ENCODE measurements at places on chromosomes 13 and 19.

DNA sequence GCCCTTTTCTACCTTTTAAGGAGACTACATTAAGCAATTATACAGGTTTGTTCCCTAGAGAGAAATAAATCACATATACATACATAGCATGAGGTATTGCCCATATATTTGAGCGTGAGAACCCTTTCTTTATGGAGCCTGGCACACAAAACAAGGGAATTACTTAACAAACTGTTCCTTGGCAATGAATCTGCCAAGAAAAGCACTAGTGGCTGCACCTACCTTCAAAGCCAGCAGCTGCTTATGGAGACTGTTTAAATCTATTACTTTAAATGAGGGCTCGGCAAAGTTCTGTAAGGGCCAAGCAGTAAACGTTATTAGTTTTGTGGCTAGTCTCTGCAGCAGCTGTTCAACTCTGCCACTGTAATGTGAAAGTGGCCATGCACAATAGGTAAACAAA, 7.0 kb downstream of the RFX1 start:
- no peak for DNase-seq

DNA sequence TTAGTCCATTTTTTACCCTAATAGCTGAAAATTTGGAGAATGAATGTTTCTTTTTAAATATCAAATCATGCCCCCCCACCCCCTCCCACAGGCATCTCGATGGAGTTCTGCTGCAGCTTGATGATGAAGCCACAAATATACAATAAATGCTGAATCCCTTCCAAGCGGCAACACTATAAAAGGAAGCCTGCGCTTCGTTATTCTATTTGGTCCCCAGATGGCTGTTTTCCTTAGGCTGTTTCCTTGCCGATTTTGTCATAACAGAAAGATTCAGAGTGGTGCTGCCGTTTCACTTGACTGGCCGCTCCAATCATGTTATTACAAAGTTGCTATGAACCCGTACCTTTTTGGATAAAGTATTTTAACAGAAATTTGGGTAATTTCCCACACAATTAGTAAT, 79.5 kb downstream of the MYO16 start:
- no peak for DNase-seq

DNA sequence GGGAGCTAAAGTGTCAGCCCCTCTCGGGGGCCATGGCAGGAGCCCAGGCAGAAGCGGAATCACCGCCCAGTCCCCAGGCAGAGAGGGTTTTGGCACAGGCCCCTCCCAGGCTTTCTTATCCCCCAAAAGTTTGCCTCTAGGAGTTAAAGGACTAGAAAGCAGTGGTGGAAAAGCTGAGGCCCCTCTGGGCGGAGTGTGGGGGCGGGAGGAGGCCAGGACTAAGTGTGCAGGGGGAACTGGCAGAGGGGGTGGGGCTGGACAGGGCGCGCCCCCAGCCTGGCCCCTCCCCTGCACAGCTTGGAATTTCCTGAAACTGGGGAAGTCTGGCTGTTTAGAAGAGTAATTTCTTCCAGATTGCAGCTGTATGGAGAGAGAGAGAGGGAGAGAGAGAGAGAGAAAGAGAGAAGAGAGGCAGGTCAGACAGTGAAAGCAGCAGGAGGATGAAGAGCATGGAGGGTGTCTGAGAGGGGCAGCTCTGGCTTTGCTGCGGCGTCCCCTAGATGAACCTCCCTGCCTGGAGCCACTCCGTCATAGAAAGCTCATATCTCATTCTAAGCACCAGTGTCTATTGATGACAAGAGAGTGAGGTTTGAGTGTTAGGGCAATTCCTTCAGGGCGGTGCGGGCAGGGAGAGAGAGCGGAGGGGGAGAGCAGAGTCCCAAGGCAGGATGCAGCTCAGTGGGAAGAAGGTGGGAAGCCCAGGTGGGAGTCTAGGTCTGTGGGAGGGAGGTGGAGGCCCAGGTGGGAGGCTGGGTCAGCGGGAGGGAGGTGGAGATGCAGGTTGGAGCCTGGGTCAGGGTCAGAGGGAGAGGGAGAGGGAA, at the start of gene CDC42EP5:
Gene CDC42EP5, minus strand, starts transcription at position 226 of the 821 bp plus-strand sequence. CDS start 7,749 bp downstream, outside the sequence.
- peak; percentile 55 for DNase-seq

- no peak for DNase-seq
These were observed 96.1 kb downstream of the WTIP start for GRCh38 chr19:34577531-34578101.

GRCh38 chr19:35085947-35086346, 29.7 kb upstream of the FXYD3 start:
- DNase-seq: no peak

GRCh38 chr19:6059988-6060599, 50.2 kb downstream of the RFX2 start:
- no peak for DNase-seq

GRCh38 chr13:32173881-32174280, 141.3 kb downstream of the ZAR1L start:
- DNase-seq: no peak

- DNase-seq: no peak
These were observed 6.3 kb upstream of the SPIB start for GRCh38 chr19:50412419-50412818.

GRCh38 chr19:19635313-19635702, 7.3 kb upstream of the LPAR2 start:
- no peak for DNase-seq

GRCh38 chr13:51758691-51759090, 45.3 kb downstream of the DHRS12 start:
- no peak for DNase-seq

GRCh38 chr19:47013041-47013517, 6.6 kb upstream of the NPAS1 start:
- DNase-seq: peak; percentile 65

DNA sequence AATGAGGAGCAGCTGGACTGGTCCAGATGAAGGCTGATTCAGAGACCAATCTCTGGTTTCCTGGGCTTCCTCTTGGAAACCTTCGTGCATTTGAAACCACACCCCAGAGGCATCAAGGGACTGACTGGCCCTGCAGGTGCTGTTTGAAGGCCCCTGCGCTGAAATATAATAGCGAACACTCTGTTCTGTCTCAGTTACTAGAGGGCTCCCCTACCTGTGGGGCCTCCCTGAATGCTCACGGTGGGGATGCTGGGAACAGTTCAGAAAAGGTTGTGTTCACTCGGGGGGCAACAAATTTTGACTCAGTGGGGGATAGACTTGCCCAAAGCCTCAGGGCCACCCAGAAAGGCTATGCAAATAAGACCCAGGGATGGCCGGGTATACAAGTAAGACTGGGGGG, 6.4 kb downstream of the CCDC8 start:
- DNase-seq: no peak

GRCh38 chr13:29887030-29887557, 36.7 kb upstream of the UBL3 start:
- DNase-seq: no peak

DNA sequence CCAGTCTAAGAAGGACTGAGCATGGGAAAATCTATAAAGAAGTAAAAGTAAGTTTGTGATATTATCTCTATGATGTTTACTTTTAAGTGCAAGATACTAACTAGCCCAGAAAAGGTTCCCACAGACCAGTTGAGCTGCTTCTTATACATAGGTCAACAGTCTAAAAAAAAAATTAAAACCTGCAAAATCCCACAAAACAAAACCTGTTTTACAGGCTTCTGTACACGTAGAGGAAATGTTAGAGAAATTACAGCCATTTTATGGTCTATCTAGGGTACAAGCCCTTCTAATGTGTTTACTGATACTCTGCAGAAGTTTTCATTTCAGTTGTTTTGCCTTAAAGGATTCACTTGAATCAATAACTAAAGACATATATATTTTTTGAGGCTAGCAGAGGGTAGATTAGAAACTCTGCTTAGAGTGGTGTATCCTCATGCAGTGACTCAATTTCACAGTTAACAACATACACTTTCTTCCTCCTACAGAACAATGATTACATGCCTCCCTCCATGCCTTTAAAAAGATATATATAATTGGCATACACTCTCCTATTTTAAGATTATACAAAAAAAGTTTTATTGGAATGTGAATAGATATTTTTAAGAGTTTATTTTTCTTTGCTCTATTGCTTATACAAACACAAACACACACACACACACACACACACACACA, 43.9 kb downstream of the CAB39L start:
- peak; percentile 63 for DNase-seq

- peak; percentile 79 for DNase-seq
These were observed 24.7 kb upstream of the ADGRE1 start for GRCh38 chr19:6862673-6863078.

DNA sequence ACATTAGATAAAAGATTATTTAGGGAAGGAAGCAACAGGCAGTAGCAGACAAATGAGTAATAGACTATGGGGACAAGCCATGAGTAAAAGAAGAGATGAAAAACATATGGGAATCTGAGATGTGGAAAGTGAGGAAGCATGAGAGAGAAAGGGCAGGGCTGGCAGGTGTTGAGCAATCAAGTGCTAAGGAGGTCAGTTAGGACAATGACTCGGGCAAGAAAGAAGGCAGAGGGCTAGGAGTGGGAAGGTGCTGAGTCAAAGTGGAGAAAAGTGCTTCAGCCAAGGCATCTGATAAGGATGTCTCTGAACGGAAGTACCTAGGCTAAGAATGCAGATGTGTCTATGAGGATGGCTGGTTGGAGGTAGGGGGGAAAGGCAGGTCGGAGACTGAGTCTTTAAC, 291.9 kb upstream of the HTR2A start:
- no peak for DNase-seq
